ENCODE measurements at places on chromosomes 4 and X.

DNA sequence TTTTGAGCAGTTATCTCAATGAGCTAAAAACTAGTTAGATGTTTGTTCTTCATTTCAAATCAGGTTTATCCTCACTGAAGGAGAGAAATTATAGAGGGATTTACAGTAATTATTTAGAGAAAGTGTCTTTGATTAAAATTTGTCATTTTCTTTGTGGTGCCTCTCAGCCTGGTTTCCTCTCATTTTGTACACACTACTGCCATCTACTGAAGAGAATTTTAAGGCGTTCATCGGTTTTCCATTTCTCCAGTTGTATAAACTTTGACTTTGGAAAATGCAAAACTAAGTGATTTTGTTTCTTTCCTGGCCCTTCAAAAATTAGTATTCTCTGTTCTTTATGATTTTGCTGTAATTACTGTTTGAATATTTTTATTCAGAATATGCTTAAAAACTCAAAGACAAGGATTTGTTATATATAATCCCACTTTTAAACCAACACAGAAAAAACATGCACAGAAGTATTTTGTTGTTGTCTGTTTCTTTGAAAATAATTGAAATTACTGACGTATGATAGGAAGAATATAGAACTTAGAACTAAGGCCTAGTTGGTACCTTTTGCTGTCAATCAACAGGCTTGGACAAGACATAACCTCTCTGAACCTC lies 34.4 kb upstream of the ANXA3 start:
- H3K27ac ChIP-seq = no peak overlapping the region
- peak; percentile 61 for DNase-seq
- no peaks in the 10 kb centered on the region for H3K27me3 ChIP-seq
- H3K36me3 ChIP-seq = no peaks in the 10 kb centered on the region

DNA sequence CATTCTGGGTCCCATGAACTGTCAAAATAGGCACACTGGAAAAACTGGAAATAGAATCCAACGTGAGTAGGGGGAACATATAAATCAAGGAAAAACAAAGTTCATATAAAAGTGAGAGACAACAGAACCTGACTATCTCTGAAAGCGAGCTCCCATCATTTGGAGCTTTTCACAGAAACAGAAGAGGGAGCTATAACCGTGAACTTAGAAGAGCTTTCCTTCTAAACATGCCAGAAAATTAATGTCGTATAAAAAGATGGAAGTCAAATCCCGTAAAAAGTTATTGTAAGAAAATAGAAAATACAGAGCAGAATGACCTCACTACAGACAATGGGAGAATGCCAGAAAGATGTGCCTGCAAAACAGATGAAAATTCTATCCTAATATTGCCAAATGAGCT lies 23.9 kb upstream of the HSD17B10 start:
- no peak overlapping the region for H3K4me3 ChIP-seq
- H3K27ac ChIP-seq = no peak overlapping the region
- no peaks in the 10 kb centered on the region for H3K27me3 ChIP-seq
- peak; percentile 9 for DNase-seq
- H3K4me1 ChIP-seq = peaks cover 5% of the 10 kb centered on the region

- H3K4me3 ChIP-seq = no peak overlapping the region
- H3K27me3 ChIP-seq = no peaks in the 10 kb centered on the region
- no peak overlapping the region for H3K27ac ChIP-seq
- H3K4me1 ChIP-seq = no peaks in the 10 kb centered on the region
- no peaks in the 10 kb centered on the region for H3K36me3 ChIP-seq
These were observed 18.7 kb upstream of the GLRB start for GRCh38 chr4:157057218-157057617.

DNA sequence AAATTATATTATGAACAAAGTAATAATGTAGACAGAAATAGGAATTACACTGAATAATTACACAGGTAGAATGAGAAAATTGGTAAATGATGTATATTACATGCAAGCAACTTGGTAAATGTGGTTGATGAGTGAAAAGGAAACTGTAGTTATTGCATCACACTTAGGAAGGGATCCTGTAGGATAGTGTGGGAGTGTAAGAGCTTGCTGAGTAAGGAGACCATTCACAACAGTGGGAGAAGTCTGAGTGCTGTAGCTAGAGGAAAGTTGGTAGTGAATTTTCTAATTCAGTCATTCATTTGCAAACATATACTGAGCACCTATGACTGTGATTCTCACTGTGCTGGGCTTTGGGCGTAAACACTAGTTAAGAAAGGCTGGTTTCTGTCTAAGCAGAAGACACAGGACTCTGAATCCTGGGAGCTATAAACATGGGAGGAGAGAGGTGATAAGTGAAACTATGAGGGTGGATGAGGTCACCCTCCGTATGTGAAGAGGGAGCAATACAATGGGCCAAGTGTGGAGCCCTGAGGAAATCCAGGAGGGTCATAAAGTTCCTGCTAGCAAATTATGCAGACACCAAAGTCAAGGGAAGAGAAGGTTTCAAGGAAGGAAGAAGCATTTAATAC lies 14.2 kb upstream of the CPE start:
- no peak overlapping the region for H3K4me3 ChIP-seq
- DNase-seq = no peak
- no peaks in the 10 kb centered on the region for H3K36me3 ChIP-seq
- no peaks in the 10 kb centered on the region for H3K4me1 ChIP-seq
- H3K27ac ChIP-seq = no peak overlapping the region
